ENCODE measurements at places on chromosomes 2 and 18. TPM values are rescaled to one million over a fixed set of nuclear protein-coding genes. Genes with fewer than 3 reads are reported as not detected.
A peak's percentile ranks its signal among the peaks of the same experiment; 100 is the strongest.

The FEV gene
- total RNA-seq: not detected

The BCL2 gene
- total RNA-seq: 1.5 TPM

The KIAA2012 gene
- not detected for total RNA-seq

The PROKR1 gene
- 0.11 TPM for total RNA-seq

The SCN2A gene
- total RNA-seq: 2.2 TPM

The FHL2 gene
- 404 TPM for total RNA-seq

The SALL3 gene
- not detected for total RNA-seq

The ARHGAP15 gene
- total RNA-seq: not detected

DNA sequence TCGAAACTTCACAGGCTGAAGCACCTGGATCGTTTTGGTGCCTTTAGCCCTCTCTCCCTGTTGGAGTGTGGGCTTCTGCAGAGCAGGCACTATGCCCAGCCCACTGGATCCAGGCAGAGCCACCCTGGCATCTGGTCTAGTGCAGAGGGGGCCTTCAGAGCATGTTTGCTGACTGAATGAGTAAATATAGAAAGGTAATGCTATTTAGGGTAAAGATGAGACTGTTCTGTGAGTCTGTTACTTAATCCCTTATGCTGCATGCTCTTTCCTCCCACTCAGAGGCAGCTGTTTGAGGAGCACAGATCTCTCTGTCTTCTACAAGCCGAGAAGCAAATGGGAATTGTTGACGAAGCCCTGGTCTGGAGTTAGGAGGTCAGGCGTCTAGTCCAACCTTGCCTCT, 130.2 kb downstream of the RGPD3 start:
- 0 out of 2 replicates have a peak, but pooled peaks cover 10% of the 10 kb centered on the region for H3K27me3 ChIP-seq
- DNase-seq: no peak
- no peak overlapping the region for H3K4me3 ChIP-seq
- no peak overlapping the region for H3K27ac ChIP-seq
- H3K36me3 ChIP-seq: no peaks in the 10 kb centered on the region
- no peaks in the 10 kb centered on the region for H3K4me1 ChIP-seq

DNA sequence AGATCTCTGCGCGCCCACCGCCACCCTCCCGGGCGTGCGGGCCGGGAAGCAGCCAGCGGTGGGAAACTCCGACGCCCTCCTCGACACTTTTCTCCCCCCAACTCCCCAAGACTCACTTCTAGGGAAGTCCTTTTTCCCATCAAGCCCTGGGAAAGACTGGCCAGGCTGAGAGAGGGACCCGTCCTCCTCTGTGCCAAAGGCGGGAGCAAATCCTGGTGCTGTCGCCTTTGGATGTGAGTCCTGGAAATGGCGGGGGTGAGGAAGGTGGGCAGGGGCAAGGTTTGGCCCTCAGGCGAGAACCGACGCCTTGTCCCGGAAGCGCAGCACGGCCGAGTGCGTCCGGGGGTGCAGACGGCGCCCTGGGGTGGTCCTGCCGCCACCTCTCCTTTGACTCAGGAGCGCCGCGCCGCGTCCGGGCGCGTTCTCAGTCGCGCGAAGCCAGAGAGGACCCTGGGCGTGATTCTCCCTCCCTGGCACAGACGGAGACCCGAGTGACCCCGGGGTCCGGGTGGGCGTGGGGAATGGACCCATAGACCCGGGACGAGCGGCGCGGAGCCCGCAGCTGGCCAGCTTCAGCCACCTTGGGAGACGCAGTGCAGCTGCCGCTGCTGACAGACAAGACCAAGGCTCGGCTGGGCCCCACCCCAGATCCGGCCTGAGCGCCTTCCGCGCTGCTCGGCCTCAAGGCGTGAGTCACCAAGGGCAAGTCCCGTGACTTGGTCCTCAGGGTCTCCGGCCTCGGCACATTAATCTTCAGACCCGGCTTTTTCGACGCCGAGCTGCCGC, 3.5 kb upstream of the LBX2 start:
- H3K27me3 ChIP-seq: no peaks in the 10 kb centered on the region
- peak overlapping the region; percentile 76 for H3K4me3 ChIP-seq
- no peaks in the 10 kb centered on the region for H3K36me3 ChIP-seq
- H3K27ac ChIP-seq: peak overlapping the region; percentile 56

DNA sequence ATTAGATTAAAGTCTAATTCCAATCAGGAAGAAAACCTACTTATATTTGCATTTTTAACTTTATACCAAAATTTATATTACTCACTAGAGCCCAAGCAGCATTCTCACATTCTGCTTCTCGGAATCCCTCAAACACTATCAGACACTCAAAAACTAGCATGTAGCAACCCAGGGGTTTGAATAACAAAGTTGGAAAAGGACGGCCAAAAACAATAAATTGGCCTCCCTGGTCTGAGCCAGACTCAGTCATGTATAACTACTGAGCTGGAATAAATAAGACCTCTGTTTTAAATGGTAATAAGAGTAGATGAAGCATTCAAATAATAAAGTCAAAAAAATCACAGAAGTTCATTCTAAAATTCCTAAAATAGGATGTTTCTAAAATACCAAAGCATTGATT, 290.9 kb downstream of the IRS1 start:
- no peak overlapping the region for H3K27ac ChIP-seq
- no peak overlapping the region for H3K4me3 ChIP-seq
- no peaks in the 10 kb centered on the region for H3K36me3 ChIP-seq

DNA sequence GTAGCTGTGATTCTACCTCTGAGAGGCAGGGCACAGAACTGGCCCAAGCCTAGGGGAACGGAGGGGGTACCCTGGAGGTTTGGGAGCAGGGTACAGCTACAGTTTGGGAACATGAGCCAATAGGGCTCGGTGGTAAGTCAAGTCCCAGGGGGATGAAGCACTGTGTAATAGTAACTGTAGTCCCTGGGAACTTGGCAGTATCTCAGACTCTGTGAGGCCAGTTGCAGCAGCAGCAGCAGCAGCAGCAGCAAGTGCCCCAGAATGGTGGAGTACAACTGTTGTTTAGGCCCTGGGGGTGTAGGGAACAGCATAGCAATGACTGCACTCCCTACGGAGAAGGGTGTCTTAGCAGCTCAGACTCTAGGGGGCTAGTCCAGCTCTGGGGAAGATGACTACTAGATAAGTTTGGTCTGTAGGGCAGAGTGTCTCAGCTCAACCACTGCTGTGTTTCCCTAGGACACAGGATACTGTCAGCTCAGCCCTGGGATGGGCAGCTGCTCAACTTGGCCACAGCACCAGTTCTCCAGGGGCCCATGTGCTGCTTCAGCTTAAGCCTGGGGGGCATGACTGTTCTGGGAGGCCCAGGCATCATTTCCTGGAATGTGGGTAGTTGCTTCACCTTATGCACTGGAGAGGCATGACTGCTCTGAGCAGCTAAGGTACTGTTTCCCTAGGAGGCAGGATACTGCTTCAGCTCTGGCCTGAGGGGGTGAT, 20.5 kb downstream of the CARF start:
- no peaks in the 10 kb centered on the region for H3K36me3 ChIP-seq
- peaks cover 13% of the 10 kb centered on the region for H3K4me1 ChIP-seq
- H3K4me3 ChIP-seq: no peak overlapping the region
- peak overlapping the region; percentile 70 for H3K27ac ChIP-seq

- H3K27me3 ChIP-seq: no peaks in the 10 kb centered on the region
- no peak overlapping the region for H3K27ac ChIP-seq
- H3K4me1 ChIP-seq: peaks cover 39% of the 10 kb centered on the region
- peak; percentile 28 for DNase-seq
Measured at GRCh38 chr2:39497082-39497801, 60.2 kb upstream of the MAP4K3 start.

DNA sequence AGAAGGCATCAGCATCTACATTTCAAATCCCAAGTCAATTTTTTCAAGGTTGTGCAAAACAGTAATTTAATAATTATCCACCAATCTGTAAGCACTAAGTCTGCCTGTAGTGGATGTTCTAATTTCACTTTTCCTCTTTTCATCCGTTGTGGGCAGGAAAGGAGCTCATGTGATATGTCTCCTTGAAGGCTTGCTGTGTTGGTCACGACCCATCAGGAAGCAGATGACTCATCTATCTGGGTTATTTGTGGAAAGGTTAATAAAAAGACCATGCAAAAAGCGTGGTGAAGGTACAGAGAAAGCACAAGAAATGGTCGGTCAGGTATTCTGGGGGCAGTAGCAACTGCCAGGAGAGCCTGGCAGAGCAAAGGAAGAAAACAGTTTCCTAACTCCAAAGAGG, 476.7 kb upstream of the RAB6C start:
- H3K27me3 ChIP-seq: no peaks in the 10 kb centered on the region
- H3K27ac ChIP-seq: no peak overlapping the region
- H3K36me3 ChIP-seq: no peaks in the 10 kb centered on the region
- no peak for DNase-seq
- H3K4me1 ChIP-seq: no peaks in the 10 kb centered on the region
- no peak overlapping the region for H3K4me3 ChIP-seq

DNA sequence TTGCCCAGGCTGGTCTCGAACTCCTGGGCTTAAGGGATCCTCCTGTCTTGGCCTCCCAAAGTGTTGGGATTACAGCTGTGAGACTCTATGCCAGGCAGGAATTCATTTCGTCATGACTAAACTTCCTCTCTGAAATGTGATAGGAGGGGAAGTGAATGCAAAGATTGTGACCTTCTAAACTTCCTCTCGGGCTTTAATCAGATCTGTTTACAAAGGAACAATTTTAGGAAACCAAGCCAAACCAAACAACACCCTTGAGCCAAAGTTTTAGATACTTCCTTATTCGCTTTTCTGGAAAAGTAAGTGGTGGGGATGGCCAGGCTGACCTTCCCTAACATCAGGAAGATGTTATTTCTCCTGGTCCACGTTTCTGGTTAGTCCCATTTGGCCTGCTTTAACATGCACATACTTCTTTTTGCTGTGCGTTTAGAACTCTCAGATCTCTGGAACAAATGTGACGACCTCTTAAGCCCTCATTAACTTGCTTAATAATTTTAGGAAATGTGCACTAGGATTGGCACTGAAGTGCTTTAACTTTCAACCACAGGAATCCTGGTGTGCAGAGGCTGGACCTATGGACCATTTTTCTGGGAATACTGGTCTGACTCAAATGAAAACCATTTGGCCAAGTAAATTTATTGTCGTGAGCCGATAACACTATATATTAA, 33.2 kb upstream of the YES1 start:
- H3K36me3 ChIP-seq: no peaks in the 10 kb centered on the region
- no peak overlapping the region for H3K27ac ChIP-seq
- peak; percentile 11 for DNase-seq
- no peaks in the 10 kb centered on the region for H3K27me3 ChIP-seq

DNA sequence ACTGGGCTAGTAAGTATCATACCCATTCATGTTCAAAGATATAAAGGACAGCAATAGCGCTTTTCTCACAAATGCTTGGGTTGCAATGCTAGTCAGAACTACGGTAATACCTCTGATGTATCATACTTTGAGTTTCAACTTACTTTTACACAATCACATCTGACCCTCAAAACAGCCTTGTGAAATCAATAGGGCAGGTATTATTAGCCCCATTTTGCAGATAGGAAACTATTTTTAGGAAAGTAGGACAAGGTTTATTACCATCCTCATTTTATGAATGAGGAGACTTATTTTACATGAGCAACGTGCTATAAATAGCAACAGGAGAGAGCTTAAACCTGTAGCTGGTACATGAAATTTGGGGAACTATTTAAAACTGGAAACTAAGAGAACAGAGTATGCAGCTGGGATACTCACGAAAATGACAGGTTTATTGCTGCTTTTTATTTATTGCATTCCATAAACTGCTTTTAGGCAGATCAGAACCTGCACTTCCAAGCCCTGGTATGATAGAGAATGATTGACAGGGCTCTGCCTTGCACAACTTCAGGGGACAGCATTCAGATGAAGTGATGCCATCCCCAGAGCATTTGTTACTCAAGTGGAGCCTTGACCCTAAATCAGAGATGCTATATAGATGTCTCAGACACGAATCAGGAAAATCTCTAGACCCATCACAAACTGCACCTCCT, 42.4 kb upstream of the PPM1B start:
- peaks cover 7% of the 10 kb centered on the region for H3K4me1 ChIP-seq
- DNase-seq: no peak
- H3K36me3 ChIP-seq: no peaks in the 10 kb centered on the region
- no peaks in the 10 kb centered on the region for H3K27me3 ChIP-seq
- no peak overlapping the region for H3K4me3 ChIP-seq

DNA sequence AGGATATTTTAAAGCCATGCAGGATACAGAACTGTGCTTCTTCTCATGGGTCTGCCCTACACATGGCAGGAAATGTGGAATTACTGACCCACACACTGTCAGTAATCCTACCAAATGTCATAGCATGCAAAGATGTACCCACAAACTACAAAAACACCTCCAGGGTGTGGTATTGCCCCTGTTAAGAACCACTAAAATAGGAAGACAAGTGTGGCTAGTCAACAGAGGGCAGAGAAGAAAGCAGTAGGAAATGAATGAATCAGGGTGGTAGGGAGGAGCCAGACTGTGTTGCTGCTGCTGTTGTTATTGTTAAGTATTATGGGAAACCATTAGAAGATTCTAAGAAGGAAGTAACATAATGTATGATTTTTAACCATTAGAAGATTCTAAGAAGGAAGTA, 556.7 kb upstream of the ACVR2A start:
- no peaks in the 10 kb centered on the region for H3K27me3 ChIP-seq
- H3K27ac ChIP-seq: no peak overlapping the region
- H3K36me3 ChIP-seq: no peaks in the 10 kb centered on the region
- no peaks in the 10 kb centered on the region for H3K4me1 ChIP-seq
- H3K4me3 ChIP-seq: no peak overlapping the region

GRCh38 chr2:113077921-113078320, 10.2 kb downstream of the IL1F10 start:
- H3K4me1 ChIP-seq: peaks cover 12% of the 10 kb centered on the region
- H3K27ac ChIP-seq: peak overlapping the region; percentile 40
- peak; percentile 68 for DNase-seq
- no peaks in the 10 kb centered on the region for H3K36me3 ChIP-seq
- peaks cover 18% of the 10 kb centered on the region for H3K27me3 ChIP-seq
- no peak overlapping the region for H3K4me3 ChIP-seq

GRCh38 chr18:46756559-46757201, at the start of gene ST8SIA5:
ST8SIA5 (minus strand) TSS chr18:46757053; CDS start chr18:46756508, 545 bp downstream.
- no peaks in the 10 kb centered on the region for H3K36me3 ChIP-seq
- peaks cover 75% of the 10 kb centered on the region for H3K27me3 ChIP-seq
- H3K27ac ChIP-seq: no peak within 1 kb of the TSS
- DNase-seq: peak; percentile 18

Measured in GM23248 (cell line).